ENCODE measurements at places on chromosomes 13 and 19.

DNA sequence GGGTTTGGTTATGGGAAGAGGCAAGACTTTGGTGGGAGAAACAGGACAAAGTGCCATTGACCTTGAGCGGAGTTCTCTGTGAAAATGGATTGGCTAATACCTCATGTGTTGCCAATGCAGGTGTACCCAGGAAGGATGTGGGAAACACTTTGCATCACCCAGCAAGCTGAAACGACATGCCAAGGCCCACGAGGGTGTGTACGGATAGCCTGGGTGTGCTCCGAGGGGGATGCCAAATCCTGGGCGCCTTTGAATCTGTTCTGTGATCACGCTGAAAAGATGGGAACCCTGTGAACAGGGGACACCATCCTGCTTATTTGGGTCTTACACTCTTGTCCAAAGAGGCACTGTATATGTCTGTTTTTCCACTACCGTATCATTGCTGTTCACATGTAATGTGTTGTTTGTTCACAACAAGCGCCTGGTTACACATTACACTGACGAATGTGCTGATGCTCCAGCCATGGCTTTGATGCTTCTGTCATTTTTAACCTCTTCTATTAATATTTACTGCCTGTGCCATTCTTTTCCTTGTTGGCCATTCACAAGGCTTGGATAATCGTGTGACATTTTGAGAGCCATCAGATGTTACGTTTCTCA lies 8.3 kb downstream of the GTF3A start:
- no peak for DNase-seq

DNA sequence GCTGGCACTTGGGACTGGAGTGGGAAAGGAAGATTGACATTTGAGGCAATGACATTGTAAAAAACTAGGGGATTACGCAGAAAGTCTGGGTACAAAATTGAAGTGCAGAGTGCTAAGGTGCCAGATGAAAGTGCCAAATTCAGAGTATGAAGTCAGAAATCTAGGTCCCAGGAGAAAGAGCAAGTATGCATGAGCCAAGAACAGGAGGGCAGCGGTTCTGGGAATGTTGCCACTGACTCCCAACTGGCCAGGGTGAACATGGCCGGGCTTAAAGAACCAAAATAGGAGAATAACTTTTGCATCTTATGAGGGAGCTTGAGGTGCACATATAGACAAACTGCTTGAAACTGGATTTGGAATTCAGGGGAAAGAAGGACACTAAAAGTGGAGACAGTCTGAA lies 495.8 kb upstream of the KLF12 start:
- DNase-seq: no peak

DNA sequence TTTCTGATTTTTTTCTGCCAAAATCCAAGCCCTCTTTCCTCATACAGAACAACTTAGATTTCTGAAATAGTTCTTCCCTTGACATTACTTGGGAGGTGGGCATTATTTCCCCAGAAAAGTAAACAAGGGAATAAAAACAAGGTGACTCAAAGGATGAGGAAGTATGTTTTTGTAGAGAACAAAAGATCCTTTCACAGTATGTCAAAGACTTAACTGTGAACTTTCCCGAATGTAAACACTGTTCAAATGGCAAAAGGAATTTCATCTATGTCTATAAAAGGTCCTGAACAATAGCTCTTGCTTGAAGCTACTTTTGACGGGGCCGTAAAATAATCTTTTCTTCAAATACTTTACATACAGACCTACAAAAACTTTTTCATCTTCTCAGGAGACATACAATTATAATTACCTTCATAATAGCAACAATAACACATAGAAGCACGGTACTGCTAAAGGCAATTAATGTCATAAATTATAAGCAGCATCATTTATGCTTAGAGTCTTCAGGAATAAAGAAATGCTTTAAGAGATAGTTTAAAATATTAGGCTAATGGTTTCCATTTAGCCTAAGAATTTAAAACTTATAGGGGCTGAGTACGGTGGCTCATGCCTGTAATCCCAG lies 191.1 kb downstream of the RGCC start:
- no peak for DNase-seq

- no peak for DNase-seq
Observed at GRCh38 chr19:45103508-45104319, 10.7 kb downstream of the PPP1R37 start.

- no peak for DNase-seq
Observed at GRCh38 chr13:50990065-50990817, 80.7 kb downstream of the RNASEH2B start.

- no peak for DNase-seq
Observed at GRCh38 chr13:43003010-43003409, 11.0 kb upstream of the EPSTI1 start.

- DNase-seq: no peak
Observed at GRCh38 chr19:42091742-42092141, 15.8 kb downstream of the ZNF574 start.

- no peak for DNase-seq
Observed at GRCh38 chr13:68064001-68064770, 834.0 kb upstream of the PCDH9 start.

DNA sequence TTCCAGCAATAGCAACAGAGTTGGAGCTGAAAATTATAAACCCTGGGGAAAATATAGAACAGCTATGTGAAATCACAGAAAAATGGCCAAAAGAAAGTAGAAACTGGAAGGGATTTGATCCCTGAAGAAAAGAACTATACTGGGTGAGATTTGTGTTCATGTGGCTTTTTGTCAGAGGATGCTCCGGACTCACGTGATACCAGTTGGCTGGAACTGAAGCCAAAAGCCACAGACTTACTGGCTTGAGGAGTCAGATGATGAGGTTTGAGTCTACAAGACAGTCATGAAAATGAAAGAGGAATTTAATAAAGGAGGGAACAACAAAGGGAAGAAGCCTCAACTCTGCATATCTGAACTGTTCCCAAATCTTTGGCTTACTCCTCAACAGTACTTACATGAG lies 427.1 kb downstream of the GPC5 start:
- DNase-seq: no peak

GRCh38 chr19:12994701-12995595 lies at the start of gene NFIX:
NFIX (plus strand) TSS chr19:12995475; CDS start chr19:12995838, 363 bp downstream.
- peak; percentile 28 for DNase-seq

- DNase-seq: no peak
Observed at GRCh38 chr19:31348481-31349159, 616 bp downstream of the TSHZ3 start.

- DNase-seq: no peak
Observed at GRCh38 chr13:110690516-110690915, 15.4 kb downstream of the CARS2 start.

DNA sequence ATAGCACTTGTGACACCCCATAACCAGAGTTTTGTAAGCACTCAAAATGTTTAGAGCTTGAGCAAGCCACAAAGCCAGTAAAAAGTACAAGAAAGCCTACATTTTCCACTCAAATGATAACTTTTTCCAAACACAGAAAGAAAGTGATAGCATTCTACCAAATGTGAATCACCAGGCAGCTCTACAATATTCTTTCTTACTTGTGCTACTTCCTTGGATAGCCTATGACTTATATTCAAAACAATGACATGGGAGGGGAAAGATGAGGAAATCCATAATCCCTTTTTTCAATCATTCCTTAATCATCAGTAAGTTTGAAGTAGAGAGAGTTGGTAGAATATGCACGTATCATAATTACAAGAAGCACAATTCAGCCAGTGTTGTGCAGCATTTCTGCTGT lies 650.8 kb upstream of the PCDH9 start:
- no peak for DNase-seq

GRCh38 chr13:33349986-33350826 lies 64.7 kb upstream of the STARD13 start:
- no peak for DNase-seq

DNA sequence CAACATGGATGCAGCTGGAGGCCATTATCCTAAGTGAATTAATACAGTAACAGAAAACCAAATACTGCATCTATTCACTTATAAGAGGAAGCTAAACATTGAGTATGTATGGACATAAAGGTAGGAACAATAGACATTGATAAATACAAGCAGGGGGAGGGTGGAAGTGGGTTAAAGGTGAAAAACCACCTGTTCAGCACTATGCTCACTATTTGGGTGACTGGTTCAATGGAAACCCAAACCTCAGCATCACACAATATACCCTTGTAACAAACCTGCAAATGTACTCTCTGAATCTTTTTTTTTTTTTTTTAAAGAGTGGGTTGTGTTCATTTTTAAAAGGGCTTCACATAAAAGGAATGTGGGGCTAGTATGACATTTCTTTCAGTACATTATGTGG lies 26.9 kb upstream of the CPB2 start:
- no peak for DNase-seq

DNA sequence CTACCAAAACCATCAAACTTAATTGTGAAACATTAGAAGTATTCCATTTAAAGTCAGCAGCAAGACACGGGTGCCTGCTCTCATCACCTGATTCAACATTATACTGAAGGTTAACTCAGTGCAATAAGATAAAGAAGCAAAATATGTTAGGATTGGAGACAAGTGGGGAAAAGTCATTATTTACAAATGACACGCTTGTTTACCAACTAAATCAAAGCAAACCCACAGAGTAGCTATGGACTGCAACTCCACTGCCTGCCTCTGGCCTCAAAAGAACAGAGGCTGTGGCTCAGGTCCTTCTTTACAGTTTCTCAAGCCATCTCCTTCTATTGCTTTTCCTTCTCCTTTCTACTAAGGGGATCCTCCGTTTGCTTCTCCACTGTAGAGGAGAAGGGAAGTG lies 21.0 kb upstream of the ATP12A start:
- DNase-seq: no peak

DNA sequence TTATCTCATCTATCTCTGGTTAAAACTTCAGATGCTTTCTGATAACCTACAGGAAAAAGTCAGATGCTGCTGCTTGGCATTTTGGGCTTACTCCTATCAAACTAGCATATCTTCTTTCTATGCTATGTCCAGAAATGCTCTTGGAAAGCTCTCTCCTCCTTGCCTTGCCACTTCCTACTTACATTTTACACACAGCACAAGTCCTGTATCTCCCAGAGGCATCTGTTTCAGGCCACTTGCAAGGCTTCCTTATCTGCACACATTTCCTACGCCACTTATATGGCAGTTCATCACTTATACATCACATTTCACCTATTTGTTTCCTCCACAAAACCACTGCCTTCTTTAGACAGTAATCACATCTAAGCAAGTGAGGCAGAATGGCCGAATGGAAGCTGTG lies 220.3 kb downstream of the DNAJC15 start:
- DNase-seq: no peak

DNA sequence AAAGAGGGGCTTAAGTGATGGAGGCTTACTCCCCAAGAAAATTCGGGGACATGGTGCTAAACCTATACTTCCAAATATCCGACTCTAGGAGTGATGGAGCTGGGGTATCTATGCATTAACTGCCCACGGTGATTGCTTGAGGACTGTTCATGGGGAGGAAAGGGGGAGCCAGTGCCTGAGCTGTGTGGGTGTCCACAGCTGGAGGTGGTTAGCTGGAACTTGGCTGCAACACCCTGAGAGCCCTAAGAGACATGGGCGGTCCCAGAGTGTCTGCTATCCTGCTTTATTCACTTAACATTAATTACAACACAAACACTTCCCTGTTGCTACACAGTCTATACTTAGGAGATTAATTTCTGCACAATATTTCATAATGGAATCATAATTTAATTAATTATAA lies 28.1 kb upstream of the POMP start:
- DNase-seq: no peak

DNA sequence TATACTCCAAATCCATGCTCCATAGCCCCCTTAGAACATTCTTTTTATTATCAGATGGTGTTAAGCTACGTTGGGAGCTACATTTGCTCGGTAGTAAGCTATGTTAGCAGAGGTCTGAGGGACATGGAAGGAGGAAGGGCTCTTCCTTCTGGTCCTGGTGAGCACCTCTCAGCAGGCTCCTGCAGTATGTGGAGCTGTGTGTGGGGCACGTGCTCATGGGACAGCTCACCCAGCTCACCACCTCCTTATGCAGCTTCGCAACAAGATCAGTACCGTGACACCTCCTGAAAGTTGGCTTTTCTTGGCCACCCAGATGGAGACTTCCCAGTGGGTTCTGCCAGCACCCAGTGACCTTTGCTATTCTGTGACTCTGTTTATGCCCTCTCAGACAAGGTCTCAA lies 400.5 kb upstream of the SLC10A2 start:
- no peak for DNase-seq

DNA sequence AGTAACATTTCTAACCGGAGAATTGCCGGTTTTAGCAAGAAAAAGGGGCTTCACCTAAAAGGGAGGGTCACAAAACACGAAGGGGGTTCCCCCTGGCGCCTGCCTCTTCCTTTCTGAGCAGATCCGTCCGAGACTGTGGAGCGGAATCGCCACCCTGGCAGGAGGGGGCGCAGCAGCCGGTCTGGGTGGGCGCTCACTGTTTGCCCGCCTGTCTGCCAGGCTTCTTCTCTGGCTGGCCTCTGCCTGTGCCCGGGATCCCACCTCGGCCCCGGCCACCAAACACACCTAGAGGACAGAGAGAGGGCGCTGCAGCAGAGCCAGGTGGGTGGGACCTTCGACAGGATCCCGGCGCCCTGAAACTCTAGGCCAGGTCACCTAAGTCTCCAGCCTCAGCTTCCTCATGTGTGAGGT lies 15.6 kb downstream of the LSM4 start:
- DNase-seq: no peak

DNA sequence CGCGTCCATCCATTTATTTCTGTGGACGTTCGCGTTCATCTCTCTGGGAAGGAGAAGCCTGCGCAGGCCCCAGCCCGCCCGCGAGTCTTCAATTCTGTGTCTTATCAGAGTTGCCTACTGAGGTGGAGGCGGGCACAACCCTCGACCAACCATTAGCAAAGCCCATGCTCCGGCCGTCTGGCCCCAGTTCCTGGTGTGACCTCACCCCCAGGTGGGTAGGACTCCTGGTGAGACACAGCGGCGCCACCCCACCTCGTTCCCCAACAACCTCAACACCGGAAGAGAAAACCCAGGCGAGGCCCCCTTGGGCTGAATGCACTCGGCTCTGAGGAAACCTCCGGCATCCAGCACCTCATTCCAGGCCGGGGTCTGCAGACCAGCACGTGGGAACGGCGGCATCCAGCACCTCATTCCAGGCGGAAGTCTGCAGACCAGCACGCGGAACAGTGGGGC lies 14.7 kb downstream of the ZNF787 start:
- no peak for DNase-seq

- peak; percentile 36 for DNase-seq
Observed at GRCh38 chr13:99215184-99215830, 14.7 kb downstream of the UBAC2 start.
